A549 treated with CpdA at 1 μM for 4 hours (cell line): ENCODE measurements at places on chromosomes 11 and 22. TPM values are rescaled to one million over a fixed set of nuclear protein-coding genes. Genes with fewer than 3 reads are reported as not detected.

The APOBEC3C gene
- 25.6 to 27.0 TPM (median 25.9 TPM) in 5 replicates for total RNA-seq

The PYGM gene
- total RNA-seq, result 0.23 to 0.79 TPM (median 0.29 TPM) in 5 replicates

The OR51B6 gene
- not detected in 5 replicates for total RNA-seq

The MS4A12 gene
- not detected in 5 replicates for total RNA-seq

The FAM83F gene
- total RNA-seq, result not detected in 5 replicates

The C11orf58 gene
- total RNA-seq, result 191 to 273 TPM (median 197 TPM) in 5 replicates

The SYT13 gene
- total RNA-seq, result 7.2 to 9.1 TPM (median 8.4 TPM) in 5 replicates

The PATE2 gene
- total RNA-seq, result 0.02 TPM in 1 of 5 replicates, not detected in the others

The OR52E8 gene
- not detected in 5 replicates for total RNA-seq

The KLHDC7B gene
- total RNA-seq, result 0.02 to 0.05 TPM (median 0.05 TPM) in 3 of 5 replicates, not detected in the others

The KCNE3 gene
- 0.05 to 0.07 TPM in 2 of 5 replicates, not detected in the others for total RNA-seq

The CABP2 gene
- total RNA-seq, result not detected in 5 replicates

The ART5 gene
- 0.17 to 0.55 TPM (median 0.33 TPM) in 5 replicates for total RNA-seq

The TUT1 gene
- 12.6 to 16.4 TPM (median 14.7 TPM) in 5 replicates for total RNA-seq

The LDHAL6A gene
- not detected in 5 replicates for total RNA-seq

The TENM4 gene
- total RNA-seq, result 0.01 to 0.13 TPM (median 0.02 TPM) in 5 replicates

The OR52H1 gene
- not detected in 5 replicates for total RNA-seq

The C1QTNF5 gene
- not detected in 5 replicates for total RNA-seq

The GDPD4 gene
- total RNA-seq, result not detected in 5 replicates

The SLC37A2 gene
- 0.07 to 0.15 TPM (median 0.11 TPM) in 4 of 5 replicates, not detected in the other for total RNA-seq

The CHRDL2 gene
- total RNA-seq, result 2.5 to 5.7 TPM (median 4.3 TPM) in 5 replicates

The RRM1 gene
- 73.4 to 100 TPM (median 81.0 TPM) in 5 replicates for total RNA-seq

The IL17REL gene
- total RNA-seq, result not detected in 5 replicates

The MMP27 gene
- total RNA-seq, result not detected in 5 replicates

The AGBL2 gene
- total RNA-seq, result 0.51 to 1.8 TPM (median 1.3 TPM) in 5 replicates

The OR52I1 gene
- not detected in 5 replicates for total RNA-seq

The SUSD2 gene
- total RNA-seq, result 49.2 to 65.0 TPM (median 59.3 TPM) in 5 replicates

The LYVE1 gene
- total RNA-seq, result 0.05 to 0.07 TPM (median 0.06 TPM) in 3 of 5 replicates, not detected in the others

The RAB3IL1 gene
- total RNA-seq, result 8.9 to 14.3 TPM (median 11.4 TPM) in 5 replicates

The OPCML gene
- not detected in 5 replicates for total RNA-seq

The AQP11 gene
- 1.7 to 2.9 TPM (median 2.3 TPM) in 5 replicates for total RNA-seq

The GNG3 gene
- 0.08 TPM in 1 of 5 replicates, not detected in the others for total RNA-seq

The MRGPRX4 gene
- total RNA-seq, result not detected in 5 replicates

The PTPRCAP gene
- total RNA-seq, result 0.20 to 0.50 TPM (median 0.36 TPM) in 4 of 5 replicates, not detected in the other

The PSMA1 gene
- 183 to 215 TPM (median 189 TPM) in 5 replicates for total RNA-seq

The CREB3L1 gene
- 4.5 to 5.8 TPM (median 5.7 TPM) in 5 replicates for total RNA-seq

The CECR2 gene
- total RNA-seq, result 0.07 to 0.12 TPM (median 0.08 TPM) in 5 replicates

The HPS5 gene
- total RNA-seq, result 12.9 to 14.3 TPM (median 13.1 TPM) in 5 replicates

The OR2AT4 gene
- total RNA-seq, result 0.02 TPM in 1 of 5 replicates, not detected in the others

The FOSL1 gene
- total RNA-seq, result 165 to 273 TPM (median 211 TPM) in 5 replicates

The MGAT3 gene
- total RNA-seq, result 0.30 to 0.42 TPM (median 0.35 TPM) in 5 replicates

The OR6A2 gene
- total RNA-seq, result not detected in 5 replicates

The PKP3 gene
- total RNA-seq, result 31.0 to 40.9 TPM (median 35.4 TPM) in 5 replicates

The APLNR gene
- total RNA-seq, result 0.03 to 0.12 TPM (median 0.08 TPM) in 4 of 5 replicates, not detected in the other

The TRIM48 gene
- total RNA-seq, result not detected in 5 replicates

The DKK3 gene
- total RNA-seq, result 9.2 to 15.1 TPM (median 12.2 TPM) in 5 replicates

The FGF3 gene
- not detected in 5 replicates for total RNA-seq

The TEX54 gene
- not detected in 5 replicates for total RNA-seq

The WNT7B gene
- 108 to 146 TPM (median 138 TPM) in 5 replicates for total RNA-seq

The SFI1 gene
- total RNA-seq, result 9.6 to 12.8 TPM (median 11.5 TPM) in 5 replicates

The MOV10L1 gene
- total RNA-seq, result not detected in 5 replicates

The LIF gene
- total RNA-seq, result 33.9 to 49.9 TPM (median 45.0 TPM) in 5 replicates
